Midbrain (tissue), 1 donor: ENCODE measurements at places on chromosomes 11 and 22.

- no peak for DNase-seq
Observed at GRCh38 chr11:83061883-83062282, 9.8 kb downstream of the RAB30 start.

- DNase-seq: no peak
Observed at GRCh38 chr11:1771700-1772099, 8.0 kb upstream of the CTSD start.

- no peak for DNase-seq
Observed at GRCh38 chr11:18321578-18321968, 367 bp downstream of the HPS5 start.

DNA sequence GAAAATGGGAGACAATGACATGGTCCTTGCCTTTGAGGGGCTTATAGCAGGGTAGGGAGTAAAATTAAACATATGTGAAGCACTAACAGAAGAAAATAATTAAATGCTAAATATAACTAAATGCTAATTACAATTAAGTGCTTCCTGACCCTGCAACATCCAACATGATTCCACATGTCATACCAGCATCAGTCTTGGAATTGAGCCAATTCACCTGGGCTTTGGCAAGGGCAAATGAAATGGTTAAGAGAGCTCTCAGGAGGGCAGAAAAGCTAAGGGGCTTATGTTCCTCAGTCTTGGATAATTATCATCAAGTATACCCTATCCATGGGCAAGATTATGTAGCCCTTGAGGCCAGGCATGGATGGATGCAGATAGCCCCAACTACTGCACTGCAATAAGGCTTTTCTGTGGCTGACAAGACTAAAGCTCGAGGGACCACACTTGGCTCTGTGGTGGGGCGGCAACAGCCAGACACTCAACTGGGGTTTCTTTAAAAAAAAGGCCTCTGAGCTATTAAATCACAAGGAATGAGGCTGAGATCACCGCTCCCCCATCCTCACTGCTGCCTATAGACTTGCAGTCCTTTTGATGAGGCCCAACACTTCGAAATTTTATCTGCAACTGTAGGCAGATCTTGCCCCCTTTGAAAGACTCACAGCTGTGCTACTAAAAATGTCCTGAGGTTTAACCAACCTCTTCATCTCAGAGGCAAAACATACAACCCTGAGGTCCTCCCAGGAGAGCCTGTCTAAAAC is 39.0 kb downstream of the IL18BP start:
- no peak for DNase-seq

- DNase-seq: no peak
Observed at GRCh38 chr11:44914105-44914504, 36.6 kb downstream of the TP53I11 start.

GRCh38 chr11:100687054-100687629 is at the start of gene ARHGAP42:
TSS of gene ARHGAP42 (plus strand) at chr11:100687288. CDS start at chr11:100687679, 391 bp downstream.
- DNase-seq: peak; percentile 32

DNA sequence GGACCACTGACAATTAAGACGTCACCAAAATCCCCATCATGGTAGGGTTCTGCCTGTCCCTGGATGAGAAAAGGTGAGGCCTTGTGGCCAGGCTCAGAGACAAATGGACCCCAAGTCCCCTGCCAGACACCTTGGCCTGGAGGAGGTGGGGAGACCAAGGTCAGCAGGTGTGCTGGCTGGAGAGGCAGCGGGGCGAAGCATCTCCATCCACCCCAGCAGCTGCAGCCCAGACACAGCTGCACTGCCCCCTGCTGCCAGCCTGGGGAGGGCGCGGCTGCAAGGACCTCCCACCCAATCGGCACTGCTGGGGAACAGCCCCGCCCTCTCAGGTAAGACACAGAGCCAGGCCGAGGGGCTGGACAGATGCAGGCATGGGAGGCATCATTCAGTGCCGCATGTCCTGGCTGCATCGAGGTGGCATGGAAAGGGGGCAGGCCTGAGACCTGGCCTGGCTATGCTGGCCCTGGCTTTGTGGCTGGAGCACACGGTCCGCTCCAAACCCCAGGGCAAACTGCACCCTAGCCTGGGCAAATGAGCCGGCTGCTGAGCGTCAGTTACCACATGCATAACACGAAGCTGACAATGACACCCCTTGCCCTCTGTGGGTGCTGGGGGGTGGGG is 12.2 kb upstream of the MFNG start:
- no peak for DNase-seq

DNA sequence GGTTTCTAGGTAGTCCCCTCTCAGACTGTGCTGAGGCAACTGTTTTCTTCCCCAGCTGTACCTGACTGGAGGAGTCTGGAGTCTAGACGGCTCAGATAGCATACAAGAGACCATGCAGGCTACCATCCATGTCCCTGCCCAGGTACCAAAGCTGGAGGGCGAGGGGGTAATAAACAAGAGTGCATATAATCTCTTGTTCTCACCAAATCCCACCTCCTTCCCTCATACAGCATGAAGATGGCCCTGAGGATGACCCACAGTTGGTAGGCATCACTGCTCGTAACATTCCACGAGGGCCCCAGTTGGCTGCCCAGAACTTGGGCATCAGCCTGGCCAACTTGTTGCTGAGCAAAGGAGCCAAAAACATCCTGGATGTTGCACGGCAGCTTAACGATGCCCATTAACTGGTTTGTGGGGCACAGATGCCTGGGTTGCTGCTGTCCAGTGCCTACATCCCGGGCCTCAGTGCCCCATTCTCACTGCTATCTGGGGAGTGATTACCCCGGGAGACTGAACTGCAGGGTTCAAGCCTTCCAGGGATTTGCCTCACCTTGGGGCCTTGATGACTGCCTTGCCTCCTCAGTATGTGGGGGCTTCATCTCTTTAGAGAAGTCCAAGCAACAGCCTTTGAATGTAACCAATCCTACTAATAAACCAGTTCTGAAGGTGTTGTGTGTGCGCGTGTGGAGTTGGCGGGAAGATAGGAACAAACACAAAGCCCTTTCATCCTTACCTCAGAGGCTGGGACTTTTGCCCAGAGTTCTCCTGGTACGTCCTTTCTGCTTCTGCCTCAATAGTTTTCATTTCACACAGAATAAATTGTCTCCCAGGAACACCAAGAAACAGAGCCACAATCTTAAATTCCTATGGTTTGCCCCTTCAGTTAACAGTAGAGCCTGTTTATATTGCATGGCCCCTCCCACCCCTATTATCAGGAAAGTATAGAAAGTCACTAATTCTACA is 8.5 kb downstream of the HMBS start:
- no peak for DNase-seq

- DNase-seq: no peak
Observed at GRCh38 chr11:76233196-76233921, 27.1 kb upstream of the WNT11 start.

DNA sequence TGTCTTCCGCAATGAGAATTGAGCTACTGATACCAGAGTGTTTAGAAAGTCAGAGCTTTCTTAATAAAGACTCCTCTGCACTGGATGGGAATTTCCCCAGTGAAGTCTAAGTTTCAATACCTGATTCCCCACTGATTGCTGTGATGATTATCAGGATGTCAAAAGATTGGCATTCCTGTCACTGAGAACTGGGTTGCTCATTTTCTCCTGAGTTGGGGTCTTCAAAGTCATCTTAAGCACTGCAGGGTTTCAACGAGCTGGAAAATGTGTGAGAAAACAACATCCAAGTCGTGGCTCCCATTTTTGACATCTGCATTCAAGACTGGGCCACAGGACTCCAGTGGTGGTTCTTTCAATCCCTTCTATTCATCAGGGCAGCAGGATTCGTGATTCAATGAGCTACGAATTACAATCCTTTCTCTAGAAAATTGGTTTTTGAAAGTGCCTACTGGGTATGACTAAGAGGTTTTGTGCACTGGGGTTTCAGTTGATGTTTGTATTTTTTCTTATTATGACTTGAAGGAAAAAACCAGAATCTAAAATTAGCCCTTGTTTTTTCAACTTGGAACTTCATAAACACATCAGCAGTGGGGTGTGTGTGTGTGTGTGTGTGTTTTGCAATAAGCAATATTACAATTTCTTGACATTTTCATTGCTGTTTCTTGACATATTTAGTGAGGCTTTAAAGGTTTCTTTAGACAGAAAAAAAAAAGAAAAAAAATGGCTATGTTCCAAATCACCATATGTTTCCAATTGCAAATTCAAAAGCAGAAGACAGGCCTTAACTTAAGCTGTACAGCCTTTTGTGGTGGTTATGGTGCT is 233.0 kb downstream of the FAM76B start:
- no peak for DNase-seq

GRCh38 chr11:134486704-134487103 is 74.7 kb upstream of the B3GAT1 start:
- DNase-seq: no peak

GRCh38 chr11:9639099-9639498 is 24.8 kb upstream of the SWAP70 start:
- no peak for DNase-seq

GRCh38 chr11:129896062-129896461 is 684 bp upstream of the NFRKB start:
- DNase-seq: no peak

GRCh38 chr11:60859616-60860250 is 4.0 kb upstream of the PTGDR2 start:
- DNase-seq: peak; percentile 73

DNA sequence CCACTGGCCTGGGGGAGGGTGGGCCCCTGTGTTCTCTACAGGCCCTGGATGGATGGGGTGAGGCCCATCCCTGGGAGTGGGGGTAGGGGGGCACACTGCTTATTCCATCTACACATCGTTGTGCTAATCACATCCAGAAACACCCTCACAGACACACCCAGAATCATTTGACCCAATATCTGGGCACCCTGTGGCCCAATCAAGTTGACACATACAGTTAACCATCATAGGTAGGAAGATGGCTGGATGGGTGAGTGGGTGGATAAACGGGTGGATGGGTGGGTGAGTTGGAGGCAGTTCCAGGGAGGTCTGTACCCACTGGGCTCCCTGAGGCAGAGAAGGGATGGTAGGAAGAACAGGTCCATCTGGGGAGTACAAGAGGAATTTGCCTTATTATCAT is 81.3 kb upstream of the LINC01488 start:
- no peak for DNase-seq

GRCh38 chr11:8699903-8700302 is 17.3 kb downstream of the RPL27A start:
- DNase-seq: peak; percentile 57

DNA sequence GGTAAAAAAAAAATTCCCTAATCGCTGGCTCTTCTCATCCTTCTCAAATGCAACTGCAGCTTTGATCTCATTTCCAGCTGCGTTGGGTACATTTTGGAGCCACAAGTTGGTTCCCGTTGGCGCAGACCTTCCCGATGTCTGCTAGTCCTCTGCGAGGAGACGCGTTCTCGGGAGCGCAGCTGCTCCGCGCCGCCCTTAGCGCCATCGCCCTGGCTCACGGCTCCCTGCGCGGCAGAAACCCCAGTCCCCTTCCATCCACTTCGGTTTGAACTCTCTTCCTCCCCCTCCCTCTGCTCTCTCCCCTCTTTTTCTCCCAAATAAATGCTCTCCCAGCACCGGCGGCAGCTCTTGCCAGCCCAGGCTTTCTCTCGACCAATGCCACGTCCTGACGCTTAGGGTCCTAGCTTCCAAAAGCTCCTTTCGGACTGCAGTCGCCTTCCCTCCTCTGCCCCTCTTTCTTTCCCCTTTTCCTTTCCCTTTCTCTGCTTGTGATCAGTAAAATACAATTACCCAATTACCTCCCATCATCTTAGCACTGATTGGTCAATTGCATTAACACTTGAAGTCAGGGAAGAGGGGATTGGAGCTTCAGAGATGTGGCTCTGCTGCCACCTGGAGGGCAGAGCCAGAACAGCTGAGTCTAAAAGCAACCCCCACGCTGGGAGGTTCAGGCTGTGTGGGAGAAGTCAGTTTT is 1165.7 kb downstream of the LRRC4C start:
- DNase-seq: peak; percentile 95

GRCh38 chr11:10653946-10654810 is 39.4 kb downstream of the IRAG1 start:
- no peak for DNase-seq

DNA sequence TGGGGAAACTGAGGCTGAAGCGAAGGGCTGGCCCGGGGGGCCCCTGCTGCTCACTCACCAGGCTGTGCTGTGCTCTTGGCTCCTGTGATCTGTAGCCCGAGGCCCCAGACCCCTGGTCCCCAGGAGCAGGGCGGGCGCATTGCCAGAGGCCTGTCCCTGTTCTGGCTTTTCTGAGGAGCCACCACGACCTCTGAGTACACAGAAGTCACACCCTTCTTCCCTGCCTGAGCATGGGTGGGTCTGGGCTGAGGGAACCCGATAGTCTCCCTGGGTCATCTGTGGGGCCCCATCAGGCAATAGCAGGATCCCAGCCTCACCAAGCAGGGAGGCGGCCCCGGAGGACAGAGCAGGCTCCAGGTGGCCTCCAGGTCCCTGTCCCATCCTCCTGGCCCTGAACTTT is 5.1 kb downstream of the CASTOR1 start:
- no peak for DNase-seq

DNA sequence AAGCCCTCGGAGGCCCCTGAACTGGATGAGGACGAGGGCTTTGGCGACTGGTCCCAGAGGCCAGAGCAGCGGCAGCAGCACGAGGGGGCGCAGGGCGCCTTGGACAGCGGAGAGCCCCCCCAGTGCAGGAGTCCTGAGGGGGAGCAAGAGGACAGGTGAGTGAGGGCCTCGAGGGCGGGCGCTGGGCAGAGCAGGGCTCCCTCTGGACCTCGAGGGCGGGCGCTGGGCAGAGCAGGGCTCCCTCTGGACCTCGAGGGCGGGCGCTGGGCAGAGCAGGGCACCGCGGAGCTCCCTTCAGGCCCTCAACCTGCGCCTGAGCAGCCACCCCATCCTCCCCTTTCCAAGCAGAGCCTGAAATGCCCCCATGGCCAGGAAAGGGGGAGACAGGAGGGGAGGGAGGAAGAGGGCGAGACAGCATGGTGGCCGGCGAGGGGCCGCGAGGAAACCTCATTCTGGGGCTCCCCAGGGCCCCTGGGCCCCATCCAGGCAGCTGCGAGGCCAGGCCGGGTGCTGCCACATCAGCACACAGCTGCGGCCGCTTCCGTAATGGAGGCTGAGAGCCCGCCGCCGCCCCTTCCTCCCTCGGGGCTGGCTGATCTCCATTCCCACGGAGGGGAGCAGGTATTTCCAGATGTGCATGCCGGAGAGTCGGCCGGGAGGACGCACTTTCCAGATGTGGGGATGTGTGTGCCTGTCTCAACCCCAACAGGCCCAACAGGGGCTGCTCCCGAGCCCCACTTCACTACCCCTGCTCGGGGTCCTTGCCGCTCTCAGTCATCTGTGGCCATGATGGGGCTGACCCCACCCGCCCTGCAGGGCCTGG is 10.0 kb downstream of the PRR33 start:
- no peak for DNase-seq

DNA sequence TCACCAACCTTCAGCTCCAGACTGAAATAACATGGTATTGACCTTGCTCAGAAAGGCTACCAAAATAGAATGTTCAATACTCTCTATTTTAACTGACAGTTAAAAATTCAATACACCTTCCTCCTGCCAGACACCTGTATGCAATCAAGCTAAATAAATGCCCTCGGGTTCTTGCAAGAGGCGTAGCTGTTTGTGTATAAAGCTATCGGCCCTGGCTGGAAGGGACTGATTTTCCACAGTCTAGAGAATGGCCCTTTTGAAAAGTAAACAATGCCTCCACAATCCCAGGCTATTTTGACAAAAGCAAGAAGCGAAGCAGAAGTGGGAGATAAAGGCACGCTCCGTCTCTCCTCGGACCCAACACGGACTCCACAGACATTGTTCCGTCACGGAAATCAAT is 791.2 kb downstream of the BRD1 start:
- no peak for DNase-seq

GRCh38 chr22:19035474-19036228 is 86.6 kb downstream of the DGCR2 start:
- DNase-seq: no peak
